Effector memory CD4-positive, alpha-beta T cell (primary cell): ENCODE measurements at places on chromosomes 12 and 14.

- DNase-seq, result no peak
Measured at GRCh38 chr12:55718624-55719275, 1.4 kb upstream of the RDH5 start.

GRCh38 chr12:49632986-49633702, 9.8 kb downstream of the PRPF40B start:
- DNase-seq, result no peak

DNA sequence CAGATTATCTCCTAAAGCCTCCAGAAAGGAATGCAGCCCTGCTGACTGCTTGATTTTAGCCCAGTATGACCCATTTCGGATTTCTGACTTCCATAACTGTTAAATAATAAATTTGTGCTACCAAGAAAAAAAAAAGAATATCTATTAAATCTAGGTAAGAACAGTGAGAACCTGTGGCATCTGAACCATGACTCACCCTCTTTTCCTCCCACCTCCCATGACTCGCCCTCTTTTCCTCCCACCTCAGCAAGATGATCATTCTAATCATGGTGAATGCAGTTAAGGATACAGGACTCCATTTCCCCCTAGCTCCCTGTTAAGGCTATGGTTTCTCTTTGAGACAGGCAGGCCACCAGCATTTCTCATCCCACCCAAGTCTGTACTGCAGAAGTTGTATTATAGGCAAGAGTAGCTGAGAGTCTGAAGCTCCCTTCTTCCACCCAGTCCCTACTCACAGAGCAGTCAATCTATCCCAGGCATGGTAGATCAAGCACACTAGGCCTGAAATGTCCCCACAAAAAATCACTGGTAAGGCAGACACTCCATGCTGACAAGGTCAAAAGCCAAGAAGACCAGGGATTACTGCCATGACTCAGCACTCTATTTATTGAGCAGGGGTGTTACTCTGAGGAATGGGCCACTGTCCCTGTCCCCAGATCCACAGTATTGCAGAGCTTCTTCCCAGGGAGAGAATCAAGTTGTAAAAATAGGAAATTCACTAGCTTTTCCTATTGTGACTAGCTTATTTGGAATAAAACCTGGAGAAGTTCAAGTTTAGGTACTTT, 188.9 kb downstream of the ADAMTS20 start:
- DNase-seq, result no peak

DNA sequence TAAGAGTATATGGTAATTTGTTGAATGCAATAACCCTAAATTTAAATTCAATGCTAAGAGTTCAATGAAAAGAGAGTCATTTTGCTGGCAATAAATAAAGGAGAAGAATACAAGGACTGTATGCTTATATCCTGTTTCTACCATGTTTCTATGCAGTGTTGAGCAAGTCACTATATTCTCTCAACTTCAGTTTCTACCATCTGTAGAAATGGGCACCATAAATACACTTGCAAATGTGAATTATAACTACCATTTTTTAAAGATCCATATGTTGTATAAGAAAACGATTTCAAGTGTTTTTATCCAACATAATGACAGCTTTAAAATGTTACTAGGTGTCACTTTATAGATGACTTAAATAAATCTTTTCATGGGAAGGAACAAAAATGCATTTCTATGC, 170.3 kb downstream of the CEP128 start:
- DNase-seq, result no peak

- no peak for DNase-seq
Measured at GRCh38 chr12:54564768-54565167, 15.4 kb downstream of the PDE1B start.

DNA sequence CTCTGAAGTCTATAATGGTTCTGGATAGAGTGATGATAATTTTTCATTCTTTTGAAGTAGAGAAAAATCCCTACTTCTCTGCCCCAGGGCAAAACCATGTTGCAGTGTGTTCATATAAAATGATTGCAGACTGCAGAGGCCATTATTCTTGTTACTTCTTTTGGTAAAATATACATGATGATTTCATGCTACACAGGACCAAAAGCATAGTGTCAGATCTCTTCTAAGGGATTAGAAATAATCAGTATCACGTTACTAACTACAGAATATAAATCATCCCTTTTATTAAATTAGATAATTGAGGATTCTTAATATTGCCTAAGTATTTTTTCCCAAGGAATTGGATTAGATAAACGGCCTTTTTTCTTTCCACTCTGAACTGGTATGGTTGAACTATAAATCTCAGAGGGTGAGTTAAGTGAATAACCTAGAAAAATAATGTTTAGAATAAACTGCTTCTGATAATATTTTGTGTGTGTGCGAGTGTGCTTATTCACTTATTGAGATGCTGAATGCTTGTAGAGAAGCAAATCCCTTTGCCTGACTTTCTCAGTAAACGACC, 156.2 kb downstream of the EFCAB11 start:
- DNase-seq, result no peak

DNA sequence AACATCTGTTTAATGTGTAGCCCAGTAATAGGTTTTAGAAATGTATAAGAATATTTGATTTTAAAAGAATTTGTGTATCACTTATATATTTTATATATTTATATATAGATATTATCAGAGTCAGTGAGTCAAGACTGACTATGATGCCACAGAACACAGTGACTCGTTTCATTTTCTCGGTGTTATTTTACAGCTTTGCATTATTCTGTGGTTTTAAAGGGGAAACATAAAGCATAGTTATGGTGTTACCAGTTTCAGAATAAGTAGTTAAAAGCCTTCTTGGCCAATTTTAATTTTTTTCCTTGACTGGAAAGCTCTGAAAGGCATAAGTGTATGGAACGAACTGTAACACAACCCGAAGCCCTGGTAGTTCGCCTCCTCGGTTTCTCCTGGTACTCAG, 91.0 kb downstream of the GRIP1 start:
- no peak for DNase-seq
